ENCODE measurements at places on chromosomes 16 and 17.

DNA sequence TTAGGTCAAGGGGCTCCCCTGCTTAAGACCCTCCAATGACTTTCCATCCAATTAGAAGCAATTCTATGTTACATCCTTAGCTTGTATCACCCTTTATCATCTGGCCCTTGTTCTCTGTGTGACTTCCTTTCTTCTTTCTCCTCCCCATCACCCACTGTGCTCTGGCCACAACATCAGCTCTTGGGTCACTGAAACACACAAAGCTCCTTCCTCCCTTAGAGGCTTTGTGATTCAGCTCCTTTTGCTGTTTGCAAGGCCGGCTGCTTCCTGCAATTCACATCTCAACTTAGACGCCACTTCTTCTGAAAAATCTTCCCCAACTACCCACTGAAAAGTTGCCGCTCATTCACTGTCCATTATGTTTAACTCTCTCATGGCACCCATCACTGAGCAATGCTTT, 130.9 kb upstream of the CACNG3 start:
- no peak for DNase-seq

DNA sequence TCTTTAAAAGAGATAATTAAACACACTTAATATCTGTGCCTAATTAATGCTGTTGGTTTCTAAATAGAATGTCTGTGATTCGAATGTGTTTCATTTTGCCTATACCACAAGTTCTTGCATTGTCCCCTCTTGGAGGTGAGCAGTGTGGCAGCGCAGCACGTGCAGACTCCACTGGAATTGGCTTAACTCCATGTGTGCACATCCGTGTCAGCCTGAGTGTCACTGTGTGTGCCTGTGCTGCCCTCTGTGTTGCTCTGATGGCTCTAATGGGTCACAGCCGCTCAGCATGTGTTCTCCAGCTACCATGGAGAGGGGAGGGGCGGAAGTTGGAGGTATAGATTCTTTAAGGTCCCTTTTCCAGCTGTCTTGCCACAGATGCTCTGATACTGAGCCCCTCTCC, 226.6 kb downstream of the SPECC1 start:
- DNase-seq, result no peak

GRCh38 chr16:81292936-81293335, 21.8 kb upstream of the GAN start:
- no peak for DNase-seq

DNA sequence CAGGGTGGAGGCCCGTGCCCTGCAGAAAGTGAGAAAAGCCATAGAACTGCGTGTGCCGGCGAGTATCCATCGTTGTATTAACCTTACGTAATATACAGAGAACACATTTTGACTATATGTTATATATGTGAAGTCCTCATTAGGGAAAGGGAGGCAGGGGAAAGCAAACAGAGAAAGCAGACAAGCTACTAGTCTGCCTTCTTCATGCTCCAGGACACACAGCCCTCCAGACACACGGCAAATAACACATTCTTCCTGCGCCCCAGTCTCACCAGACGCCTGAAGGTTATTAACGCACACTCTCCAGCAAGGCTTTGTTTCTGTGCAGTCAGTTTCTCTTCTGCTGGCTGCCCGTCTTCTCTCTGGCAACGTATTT, 28.8 kb downstream of the PRDM7 start:
- DNase-seq, result peak; percentile 13

- peak; percentile 79 for DNase-seq
Observed at GRCh38 chr17:42673885-42674754, 2.7 kb downstream of the PLEKHH3 start.

GRCh38 chr17:29341726-29342125, 47.8 kb upstream of the NUFIP2 start:
- DNase-seq, result peak; percentile 19

GRCh38 chr17:39507511-39507910, 46.2 kb downstream of the CDK12 start:
- no peak for DNase-seq

DNA sequence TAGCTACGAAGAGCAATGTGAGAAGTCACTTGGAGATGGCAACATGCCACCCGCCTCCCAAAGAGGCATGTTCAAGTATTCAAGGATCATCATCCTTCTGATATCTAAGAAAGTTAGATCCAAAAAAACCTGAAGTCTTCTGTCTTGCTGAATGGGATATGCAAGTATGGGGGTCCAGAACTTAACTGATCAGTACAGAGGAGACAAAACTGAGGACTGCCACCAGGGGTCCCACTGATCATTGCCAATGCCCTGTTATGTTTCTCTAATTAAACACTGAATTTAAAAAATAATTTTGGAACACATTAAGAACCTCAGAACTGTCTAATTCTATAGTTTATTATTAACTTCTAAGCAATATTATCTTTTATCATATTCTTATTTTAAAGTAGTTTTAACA, 99.7 kb downstream of the CDH8 start:
- DNase-seq, result no peak

- peak; percentile 96 for DNase-seq
Observed at GRCh38 chr17:8488901-8489300, 53.2 kb downstream of the NDEL1 start.

- peak; percentile 86 for DNase-seq
Observed at GRCh38 chr17:56593646-56594319, at the start of gene NOG. Gene NOG (plus strand): TSS chr17:56593699. CDS start chr17:56594224, 525 bp downstream.

GRCh38 chr16:50999181-50999580, 151.9 kb downstream of the SALL1 start:
- no peak for DNase-seq

GRCh38 chr16:84790301-84790700, 29.5 kb upstream of the CRISPLD2 start:
- no peak for DNase-seq

- no peak for DNase-seq
Observed at GRCh38 chr16:67779256-67780014, 26.9 kb downstream of the RANBP10 start.

DNA sequence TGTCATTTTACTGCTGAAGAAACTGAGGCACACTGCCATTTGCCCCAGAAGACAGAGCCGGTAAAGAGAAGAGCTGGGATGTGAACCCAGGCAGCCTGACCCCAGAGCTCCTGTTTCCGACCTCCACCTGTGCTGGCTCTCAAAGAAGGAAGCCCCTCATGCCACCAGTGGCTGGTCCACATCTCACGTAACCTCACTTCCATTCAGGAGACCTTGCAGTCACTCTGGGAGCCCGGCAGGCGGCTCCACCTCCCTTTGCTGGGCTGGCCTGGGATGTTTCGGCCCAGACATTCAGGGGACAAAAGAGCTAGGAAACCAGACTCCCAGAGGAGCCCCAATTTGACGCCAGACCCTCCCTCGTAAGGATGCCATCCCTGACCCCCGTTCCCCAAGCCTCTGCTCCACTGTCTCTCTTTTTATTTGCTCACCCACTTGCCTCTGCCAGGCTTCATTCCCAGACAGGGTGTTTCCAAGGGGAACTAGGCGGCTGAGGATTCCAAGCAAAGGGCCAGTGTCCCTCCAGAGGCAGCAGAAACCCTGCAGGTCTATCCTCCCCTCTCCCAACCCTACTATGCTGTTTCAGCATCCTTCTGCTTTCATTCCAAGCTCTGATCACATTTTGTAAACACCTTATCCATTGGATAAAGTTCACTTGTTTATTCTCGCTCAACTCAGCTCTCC, 2.8 kb downstream of the TAF1C start:
- DNase-seq, result no peak

DNA sequence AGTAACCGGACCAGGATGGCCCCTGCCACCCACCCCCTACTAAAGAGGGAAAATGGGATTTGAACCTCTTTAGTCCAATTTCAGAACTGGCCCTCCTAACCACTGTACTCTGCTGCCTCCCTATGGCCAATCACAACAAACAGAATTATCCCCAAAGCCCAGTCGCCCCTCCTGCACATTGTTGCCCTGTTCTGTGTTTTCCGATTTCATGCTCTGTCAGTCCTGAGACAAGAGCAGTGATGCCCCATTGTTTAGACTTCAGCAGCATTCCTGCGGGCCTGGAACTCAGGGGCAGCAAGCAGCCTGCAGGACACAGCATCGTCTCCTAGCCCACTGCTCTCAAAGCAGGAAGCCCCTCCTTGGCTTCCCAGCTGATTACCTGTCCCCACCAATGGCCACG, 20.5 kb upstream of the KLHL11 start:
- DNase-seq, result peak; percentile 22

- DNase-seq, result peak; percentile 67
Observed at GRCh38 chr17:64572682-64573154, 65.9 kb downstream of the CEP95 start.

- DNase-seq, result no peak
Observed at GRCh38 chr17:31297090-31297489, at the start of gene OMG. Gene OMG (minus strand): TSS chr17:31297239. CDS start chr17:31296331, 908 bp downstream.

- DNase-seq, result peak; percentile 68
Observed at GRCh38 chr17:27430882-27431491, 25.3 kb upstream of the KSR1 start.

GRCh38 chr16:88060524-88061219, 109.4 kb downstream of the BANP start:
- no peak for DNase-seq

- DNase-seq, result no peak
Observed at GRCh38 chr17:28113269-28113668, 70.8 kb downstream of the NLK start.

Measured in ELR (cell line).